Osteoblast (primary cell): ENCODE measurements at places on chromosomes 6 and 20. TPM values are rescaled to one million over a fixed set of nuclear protein-coding genes. Genes with fewer than 3 reads are reported as not detected.

DNA sequence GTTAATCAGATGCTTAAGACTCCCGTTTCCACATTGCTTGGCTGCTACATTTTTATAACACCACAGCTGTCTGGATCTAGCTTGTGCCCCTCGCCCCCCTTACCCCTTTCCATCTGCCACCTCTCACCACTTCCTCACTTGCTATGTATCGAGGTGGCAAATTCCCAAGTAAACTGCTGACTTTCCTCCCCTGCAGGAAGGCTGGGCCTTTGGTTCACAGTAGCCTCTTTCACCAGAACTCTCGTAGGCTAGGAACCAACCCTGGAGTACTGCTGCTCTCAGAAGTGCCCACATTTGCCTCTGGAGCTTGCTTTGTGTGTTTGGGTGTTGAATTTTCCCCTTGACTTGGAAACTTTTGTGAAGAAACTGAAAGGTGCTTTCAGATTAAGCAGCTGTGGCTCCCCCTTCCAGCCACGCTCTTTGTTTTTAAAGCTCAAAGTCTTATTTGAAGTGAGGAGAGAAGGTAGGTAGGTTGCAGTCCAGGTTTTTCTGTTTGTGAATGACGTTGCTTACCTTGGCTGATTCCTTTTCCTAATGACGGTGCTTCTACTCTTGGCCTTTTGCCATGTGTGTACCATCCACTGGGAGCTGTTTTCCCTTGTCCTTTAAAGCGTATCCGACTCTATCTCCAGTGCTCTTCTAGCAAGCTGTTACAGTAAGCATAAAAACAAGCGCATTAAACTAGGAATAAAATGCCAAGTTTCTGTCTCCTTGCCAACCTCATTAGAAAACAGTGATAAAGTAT lies 90.4 kb downstream of the CARMIL1 start:
- no peak overlapping the region for H3K27ac ChIP-seq
- no peaks in the 10 kb centered on the region for H3K27me3 ChIP-seq
- no peak for DNase-seq
- H3K36me3 ChIP-seq, result no peaks in the 10 kb centered on the region
- peaks cover 5% of the 10 kb centered on the region for H3K4me1 ChIP-seq

RSPO3 gene
- total RNA-seq, result 1.8 and 2.4 TPM in 2 replicates

GRCh38 chr6:155162682-155163081 lies 101.1 kb upstream of the CLDN20 start:
- H3K27me3 ChIP-seq, result no peaks in the 10 kb centered on the region
- H3K4me3 ChIP-seq, result no peak overlapping the region
- peaks cover 6% of the 10 kb centered on the region for H3K4me1 ChIP-seq

- H3K4me1 ChIP-seq, result peaks cover 41% of the 10 kb centered on the region
- DNase-seq, result peak; percentile 43
- H3K27ac ChIP-seq, result peak overlapping the region; percentile 78
These were observed 68.6 kb downstream of the SYNJ2 start for GRCh38 chr6:158050107-158050735.

C20orf202 gene
- under 0.01 TPM in 1 of 2 replicates, not detected in the other for total RNA-seq

CST5 gene
- not detected in 2 replicates for total RNA-seq

DNA sequence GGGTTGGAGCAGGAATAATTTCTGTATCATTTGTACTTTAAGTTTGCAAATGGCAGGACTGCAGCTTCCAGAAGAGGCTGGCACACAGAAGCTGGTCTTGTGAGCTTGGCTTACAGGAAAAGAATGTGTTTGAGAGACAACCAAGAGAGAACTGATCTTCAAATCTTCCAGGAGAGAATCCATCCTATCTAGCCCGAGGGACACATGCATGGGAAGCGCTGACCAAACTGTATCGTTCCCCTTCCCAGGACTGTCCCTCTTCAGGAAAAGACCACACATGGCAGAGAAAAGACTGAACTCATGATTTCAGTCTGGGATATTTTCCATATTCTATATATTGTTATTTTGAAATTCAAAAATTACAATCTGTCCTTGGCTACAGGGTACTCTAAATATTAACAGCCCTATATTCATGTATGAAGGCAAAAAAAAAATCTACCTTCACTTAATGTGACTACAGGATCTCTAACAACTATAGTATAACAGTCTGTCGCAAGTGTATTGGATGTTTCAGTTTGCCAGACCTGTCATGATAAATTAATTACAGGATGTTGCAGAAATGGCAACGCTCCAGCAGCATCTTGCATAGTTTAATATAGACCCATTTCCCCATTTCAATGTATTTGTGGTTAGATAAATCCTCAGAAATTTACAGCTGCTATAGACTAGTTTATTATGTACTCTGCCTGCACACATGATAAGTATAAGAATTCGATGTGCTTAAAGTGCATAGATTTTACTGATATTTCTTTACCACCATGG lies 99.4 kb downstream of the MYB start:
- H3K27me3 ChIP-seq, result no peaks in the 10 kb centered on the region
- H3K4me1 ChIP-seq, result no peaks in the 10 kb centered on the region
- H3K27ac ChIP-seq, result no peak overlapping the region
- no peaks in the 10 kb centered on the region for H3K36me3 ChIP-seq

- H3K4me3 ChIP-seq, result no peak overlapping the region
- no peak overlapping the region for H3K27ac ChIP-seq
- H3K27me3 ChIP-seq, result no peaks in the 10 kb centered on the region
- H3K4me1 ChIP-seq, result no peaks in the 10 kb centered on the region
- no peaks in the 10 kb centered on the region for H3K36me3 ChIP-seq
- DNase-seq, result no peak
These were observed 155.3 kb downstream of the FUT9 start for GRCh38 chr6:96171112-96171511.

- peak overlapping the region; percentile 8 for H3K27ac ChIP-seq
- no peaks in the 10 kb centered on the region for H3K27me3 ChIP-seq
- no peaks in the 10 kb centered on the region for H3K36me3 ChIP-seq
- no peak overlapping the region for H3K4me3 ChIP-seq
- peak; percentile 93 for DNase-seq
These were observed 10.4 kb upstream of the THBS2 start for GRCh38 chr6:169263836-169264608.

DCDC2 gene
- total RNA-seq, result under 0.01 TPM in 2 replicates

- H3K27me3 ChIP-seq, result peaks cover 7% of the 10 kb centered on the region
- no peak overlapping the region for H3K27ac ChIP-seq
- H3K4me3 ChIP-seq, result no peak overlapping the region
- H3K36me3 ChIP-seq, result no peaks in the 10 kb centered on the region
- H3K4me1 ChIP-seq, result no peaks in the 10 kb centered on the region
These were observed 84.2 kb upstream of the ARG1 start for GRCh38 chr6:131488780-131489179.

EDN3 gene
- not detected in 2 replicates for total RNA-seq

LINC00237 gene
- total RNA-seq, result not detected in 2 replicates

EDN1 gene
- 0.88 and 1.4 TPM in 2 replicates for total RNA-seq

CCN2 gene
- total RNA-seq, result 221 and 272 TPM in 2 replicates

DNA sequence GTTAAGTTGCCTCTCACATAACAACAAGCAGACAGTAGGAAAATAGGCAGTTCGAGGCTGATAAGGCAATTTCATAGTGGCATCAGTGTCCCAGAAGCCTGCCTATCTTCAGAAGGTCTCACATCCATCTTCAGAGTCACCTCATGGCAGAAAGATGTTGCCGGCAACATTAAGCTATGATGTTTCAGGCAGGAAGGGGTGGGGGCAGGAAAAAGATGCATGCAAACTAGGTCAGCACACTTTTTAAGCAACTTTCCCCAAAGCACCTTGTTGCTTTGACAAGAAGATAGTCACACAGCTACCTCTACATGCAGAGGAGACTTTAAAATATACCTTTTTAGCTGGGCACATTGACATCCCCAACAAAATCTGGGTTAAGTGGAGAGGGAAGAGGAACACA lies 43.2 kb upstream of the SMIM8 start:
- DNase-seq, result no peak
- peaks cover 7% of the 10 kb centered on the region for H3K4me1 ChIP-seq
- no peak overlapping the region for H3K4me3 ChIP-seq
- no peaks in the 10 kb centered on the region for H3K27me3 ChIP-seq

COL21A1 gene
- total RNA-seq, result 8.0 and 19.2 TPM in 2 replicates

GRCh38 chr6:47631269-47631772 lies 67.1 kb upstream of the ADGRF4 start:
- peaks cover 5% of the 10 kb centered on the region for H3K27me3 ChIP-seq
- H3K4me3 ChIP-seq, result no peak overlapping the region
- no peaks in the 10 kb centered on the region for H3K36me3 ChIP-seq

- H3K27ac ChIP-seq, result no peak overlapping the region
- no peak for DNase-seq
- peaks cover 4% of the 10 kb centered on the region for H3K4me1 ChIP-seq
- H3K36me3 ChIP-seq, result no peaks in the 10 kb centered on the region
These were observed 32.4 kb upstream of the SNX9 start for GRCh38 chr6:157790548-157791160.

DNA sequence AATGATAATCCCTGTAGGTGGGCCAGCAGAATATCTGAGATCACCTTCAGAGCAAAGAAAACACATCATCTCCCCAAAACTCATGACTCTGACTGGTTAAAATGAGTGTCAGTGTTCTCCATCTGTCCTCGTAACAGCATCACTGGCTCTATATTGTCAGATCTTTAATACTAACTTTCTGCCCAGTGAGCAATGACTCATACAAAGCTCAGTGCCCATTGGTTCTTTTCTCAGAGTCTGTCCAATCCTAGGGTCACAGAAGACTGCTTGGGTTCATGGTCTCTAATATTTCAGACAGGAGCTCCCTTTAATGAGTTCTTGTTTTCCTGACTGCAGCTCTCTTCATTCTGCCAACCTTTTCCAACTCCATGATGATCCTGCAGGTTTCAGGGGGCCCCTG lies 36.4 kb downstream of the HLA-DPB1 start:
- peaks cover 78% of the 10 kb centered on the region for H3K27me3 ChIP-seq
- no peak overlapping the region for H3K4me3 ChIP-seq
- H3K36me3 ChIP-seq, result no peaks in the 10 kb centered on the region
- peak; percentile 87 for DNase-seq
- no peak overlapping the region for H3K27ac ChIP-seq

DNA sequence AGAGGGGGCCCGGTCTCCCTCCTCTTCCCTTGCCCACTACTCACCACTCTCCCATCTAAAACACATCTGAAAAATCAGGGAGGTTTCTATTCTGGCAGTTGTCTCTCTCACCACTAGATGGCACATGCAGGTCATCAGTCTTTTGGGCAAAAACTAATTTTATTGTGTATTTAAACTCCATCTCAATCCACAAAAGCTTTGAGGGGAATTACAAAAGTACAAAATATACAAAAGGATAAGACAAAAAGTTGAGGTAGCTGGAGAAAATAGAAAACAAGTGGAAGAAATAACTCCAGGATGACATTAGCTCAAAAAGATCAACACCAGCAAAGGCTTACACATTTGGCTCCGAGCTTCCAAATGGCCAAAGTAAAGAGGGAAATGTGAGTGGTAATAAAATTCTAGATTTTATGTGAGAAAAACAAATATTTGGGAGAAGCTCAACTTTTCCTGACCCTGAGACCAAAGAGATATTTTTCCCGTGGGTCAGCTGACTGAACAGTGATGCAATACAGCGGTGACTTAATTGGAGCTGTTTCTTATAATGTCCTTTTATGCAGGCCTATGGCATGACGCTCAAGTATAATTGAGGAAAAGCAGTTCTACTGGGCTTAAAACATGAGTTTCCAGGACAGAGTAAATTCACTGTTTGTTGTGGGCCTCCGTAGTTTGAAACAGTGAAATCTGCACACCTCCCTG lies 79.8 kb upstream of the CHD6 start:
- DNase-seq, result peak; percentile 55
- H3K27ac ChIP-seq, result no peak overlapping the region

C6orf15 gene
- not detected in 2 replicates for total RNA-seq

DNA sequence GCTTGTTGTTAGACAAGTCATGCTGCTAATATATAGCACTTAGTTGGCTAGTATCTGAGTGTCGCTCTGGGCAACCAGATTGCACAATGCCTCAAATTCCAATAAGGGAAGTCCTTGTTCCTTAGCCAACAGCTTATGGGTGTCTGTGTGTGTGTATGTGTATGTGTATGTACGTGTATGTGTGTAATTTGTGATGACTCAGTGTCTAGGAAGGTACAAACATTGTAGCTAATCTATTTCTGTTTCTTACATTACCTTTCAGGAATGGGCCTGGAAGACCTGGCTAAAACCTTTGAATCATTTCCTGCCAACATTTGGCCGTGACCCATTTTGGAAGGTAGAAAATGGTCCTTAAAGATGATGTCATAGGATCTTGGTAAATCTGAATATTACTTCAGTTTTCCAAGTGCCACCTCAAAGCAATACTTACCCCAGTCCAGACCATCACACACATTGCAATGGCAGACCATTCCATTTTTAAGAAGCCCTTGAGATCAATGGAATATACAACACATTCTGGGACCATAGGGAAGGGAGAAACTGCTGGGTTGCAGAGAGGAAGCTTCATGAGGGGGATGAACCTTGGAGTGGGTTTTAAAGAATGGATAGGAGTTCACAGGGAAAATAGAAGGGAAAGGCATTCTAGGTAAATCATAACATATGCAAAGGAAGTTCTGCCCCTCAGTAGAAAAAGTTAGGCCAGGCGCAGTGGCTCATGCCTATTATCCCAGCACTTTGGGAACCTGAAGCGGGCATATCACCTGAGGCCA lies 25.1 kb downstream of the NEDD9 start:
- no peaks in the 10 kb centered on the region for H3K27me3 ChIP-seq
- peaks cover 71% of the 10 kb centered on the region for H3K4me1 ChIP-seq
- H3K27ac ChIP-seq, result peak overlapping the region; percentile 99
- H3K4me3 ChIP-seq, result no peak overlapping the region

TMEM74B gene
- not detected in 2 replicates for total RNA-seq

- H3K36me3 ChIP-seq, result no peaks in the 10 kb centered on the region
- no peaks in the 10 kb centered on the region for H3K27me3 ChIP-seq
- H3K4me3 ChIP-seq, result no peak overlapping the region
- DNase-seq, result no peak
- peak overlapping the region; percentile 52 for H3K27ac ChIP-seq
These were observed 95.8 kb downstream of the CLVS2 start for GRCh38 chr6:123091896-123092271.

DNA sequence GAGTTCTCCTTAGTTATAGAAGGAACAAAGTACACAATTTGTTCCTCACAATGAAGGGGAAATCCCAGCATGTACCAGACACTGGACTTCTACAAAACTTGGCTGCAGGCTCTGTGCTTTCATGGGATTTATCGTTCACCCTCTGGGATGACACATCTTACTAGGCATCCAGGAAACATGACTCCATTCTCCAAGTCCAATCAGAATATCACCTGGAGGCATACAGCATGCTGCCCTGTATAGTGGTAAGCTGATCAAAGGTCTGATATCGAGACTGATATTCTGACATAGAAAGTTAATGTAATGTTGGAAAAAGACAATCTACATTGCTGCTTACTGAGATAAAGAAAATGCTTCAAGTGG lies 6.7 kb downstream of the RWDD2A start:
- H3K36me3 ChIP-seq, result peaks cover 15% of the 10 kb centered on the region
- H3K4me1 ChIP-seq, result peaks cover 24% of the 10 kb centered on the region
- H3K27ac ChIP-seq, result peak overlapping the region; percentile 57

GRCh38 chr6:83758533-83758932 lies 49.6 kb upstream of the SNAP91 start:
- H3K36me3 ChIP-seq, result no peaks in the 10 kb centered on the region
- no peak for DNase-seq
- H3K27me3 ChIP-seq, result no peaks in the 10 kb centered on the region
- no peaks in the 10 kb centered on the region for H3K4me1 ChIP-seq
- H3K4me3 ChIP-seq, result no peak overlapping the region
